ENCODE measurements at places on chromosomes 16 and 17.

GRCh38 chr16:74650966-74651567 lies 15.6 kb downstream of the RFWD3 start:
- DNase-seq: no peak

GRCh38 chr16:61128545-61129323 lies 907.5 kb downstream of the CDH8 start:
- DNase-seq: no peak

DNA sequence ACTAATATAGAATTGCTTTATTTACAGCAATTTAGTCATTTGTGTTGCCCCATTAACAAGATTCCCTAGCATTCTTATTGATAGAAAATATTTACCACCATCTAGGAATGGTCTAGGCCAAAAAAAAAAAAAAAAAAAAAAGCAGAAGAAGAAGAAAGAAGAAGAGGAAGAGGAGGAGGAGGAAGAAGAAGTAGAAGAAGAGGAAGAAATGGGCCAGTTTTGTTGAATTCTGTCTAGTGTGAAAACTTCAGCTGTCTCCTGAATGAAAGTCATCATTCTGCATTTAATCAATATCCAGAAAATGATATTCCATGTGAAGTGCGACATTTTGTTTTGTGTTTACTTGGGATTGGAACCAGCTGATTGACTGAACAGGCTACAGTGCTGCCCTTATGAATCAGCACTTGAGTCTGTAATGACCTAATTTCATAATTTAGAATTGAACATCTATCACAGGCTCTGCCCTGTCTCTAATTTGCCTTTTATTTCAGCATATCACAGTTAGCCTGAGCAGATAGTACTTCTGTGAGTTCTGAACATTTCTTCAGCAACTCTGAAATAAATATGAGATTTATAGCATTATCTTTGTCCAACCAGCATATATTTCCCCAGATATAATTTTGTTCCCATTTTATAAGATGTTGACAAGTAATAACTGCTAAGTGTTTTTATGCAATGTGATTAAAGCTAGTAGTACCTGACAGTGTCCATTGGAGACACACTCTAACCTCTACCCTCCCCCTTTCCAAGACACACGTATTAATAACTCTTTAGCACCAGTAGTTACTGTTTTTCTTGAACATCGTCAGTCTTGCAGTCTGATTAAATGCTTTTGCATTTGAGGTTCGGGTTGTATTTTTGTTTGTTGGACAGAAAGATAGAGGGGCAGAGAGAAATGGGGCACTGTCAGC lies 5.9 kb downstream of the ANKFN1 start:
- no peak for DNase-seq

DNA sequence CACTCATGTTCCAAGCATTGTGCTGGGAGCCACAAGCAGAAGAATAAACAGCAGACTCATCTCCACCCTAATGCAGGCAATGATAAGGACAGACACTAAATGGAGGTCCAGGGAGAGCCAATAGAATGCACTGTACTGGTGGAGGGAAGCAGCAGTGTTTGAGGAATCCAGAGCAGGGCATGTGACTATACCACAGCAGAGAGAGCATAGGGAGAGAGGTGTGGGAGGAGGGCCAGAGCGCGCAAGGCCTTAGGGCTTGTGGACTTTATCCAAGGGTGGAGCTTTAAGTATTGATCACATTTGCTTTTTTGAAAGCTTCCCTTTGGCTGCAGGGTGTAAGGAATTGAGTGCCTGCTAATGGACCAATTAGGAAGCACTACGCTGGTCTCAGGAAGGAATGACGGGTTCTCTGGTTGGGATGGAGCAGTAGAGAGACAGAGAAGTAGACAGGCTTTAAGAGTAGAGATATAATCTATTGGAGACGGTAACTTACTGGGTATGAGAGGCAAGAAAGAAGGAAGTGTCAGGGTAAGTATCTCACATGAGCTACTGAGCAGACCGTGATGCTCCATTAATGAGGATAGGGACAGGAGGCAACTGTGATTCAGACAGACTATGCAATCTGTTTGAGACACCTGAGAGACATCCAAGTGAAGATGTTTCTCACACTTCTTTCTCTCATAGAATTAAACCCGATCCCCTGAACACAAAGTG lies 82.2 kb downstream of the MYO1D start:
- DNase-seq: no peak

DNA sequence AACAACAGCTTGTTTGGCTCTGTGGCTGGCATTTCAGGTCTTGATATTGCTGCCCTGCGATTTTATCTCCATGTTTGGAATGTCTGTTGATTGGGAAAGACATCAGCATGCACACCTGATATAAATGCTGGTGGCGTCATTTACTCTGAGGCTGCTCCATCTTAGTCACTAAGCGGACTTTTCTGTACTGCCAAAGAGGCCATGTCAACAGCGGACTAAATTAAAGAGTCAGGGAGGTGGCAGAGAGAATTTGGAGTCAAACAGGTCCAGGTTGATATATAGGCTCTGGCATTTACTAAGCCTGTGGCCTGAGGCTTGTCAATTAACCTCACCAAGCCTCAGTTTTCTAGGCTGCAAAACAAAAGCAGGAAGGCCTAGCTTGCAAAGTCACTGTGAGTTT lies 6.2 kb downstream of the RBFOX1 start:
- DNase-seq: no peak

GRCh38 chr16:68590201-68590994 lies 51.3 kb downstream of the ZFP90 start:
- peak; percentile 14 for DNase-seq

- peak; percentile 73 for DNase-seq
Observed at GRCh38 chr16:58022601-58023371, 2.8 kb upstream of the MMP15 start.

- no peak for DNase-seq
Observed at GRCh38 chr16:19093631-19094541, 19.9 kb upstream of the ITPRIPL2 start.

DNA sequence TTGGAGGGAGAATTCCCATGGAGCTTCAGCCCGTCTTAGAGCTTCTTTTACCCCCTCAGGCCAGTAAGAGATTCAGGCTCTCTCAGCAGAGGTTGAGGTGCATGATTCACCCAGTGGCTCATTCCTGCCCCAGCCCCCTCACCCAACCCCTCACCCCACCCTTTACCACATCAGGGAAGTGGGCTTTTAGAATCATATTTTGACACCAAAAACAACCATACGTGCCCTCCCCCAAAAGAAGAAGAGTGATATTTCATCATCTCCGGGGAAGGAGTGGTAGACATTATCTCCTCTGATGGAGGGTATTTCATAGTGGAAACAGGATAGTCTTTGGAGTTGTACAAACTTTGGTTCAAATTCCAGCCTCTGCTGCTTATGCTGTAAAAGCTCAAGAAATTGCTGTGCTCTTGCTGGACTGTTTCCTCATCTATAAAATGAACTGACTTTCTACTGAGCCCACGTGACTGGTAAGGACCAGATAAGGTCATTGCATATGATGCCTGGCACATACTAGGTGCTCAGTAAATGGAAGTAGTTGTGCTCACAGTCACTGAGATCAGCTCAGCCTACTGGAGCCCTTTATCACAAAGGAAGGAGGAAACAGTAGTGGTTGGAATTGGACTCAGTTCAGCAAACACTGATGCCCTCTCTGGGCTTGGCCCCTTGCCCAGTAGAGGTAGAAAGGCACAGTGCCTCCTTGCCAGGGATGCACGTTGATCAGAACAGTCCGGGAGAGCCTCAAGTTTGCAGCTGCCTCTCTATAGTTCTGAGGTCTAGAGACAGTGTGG lies 18.3 kb upstream of the CCL5 start:
- DNase-seq: no peak

GRCh38 chr16:68909099-68909733 lies 65.9 kb downstream of the TANGO6 start:
- no peak for DNase-seq

- no peak for DNase-seq
Observed at GRCh38 chr16:79127766-79128165, 472.8 kb downstream of the MAF start.

DNA sequence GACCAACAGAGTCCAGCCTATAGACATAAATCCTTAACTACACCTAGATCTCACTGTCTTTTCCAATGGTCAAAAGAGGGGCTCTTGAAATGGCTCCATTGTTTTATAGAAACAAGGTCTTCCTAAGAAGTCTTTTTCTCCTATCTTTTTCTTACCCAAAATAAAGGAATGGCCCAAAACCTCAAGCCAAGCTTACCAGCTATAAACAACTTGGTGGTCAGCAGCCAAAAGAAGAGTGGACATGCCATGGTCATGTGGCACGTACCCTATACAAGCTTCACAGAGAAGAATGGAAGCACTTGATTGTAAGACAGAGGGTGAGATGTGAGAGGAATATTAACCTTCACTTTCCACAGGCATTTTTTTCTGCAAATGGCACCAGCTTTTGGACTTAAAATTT lies 82.1 kb upstream of the GNAO1 start:
- DNase-seq: no peak
